ENCODE measurements at places on chromosomes 4 and X.

- DNase-seq: no peak
Observed at GRCh38 chr4:17490575-17491059, 21.3 kb downstream of the QDPR start.

GRCh38 chr4:25666031-25666630 is 10.5 kb downstream of the SLC34A2 start:
- no peak for DNase-seq

GRCh38 chrX:63740382-63740781 is 44.6 kb downstream of the ARHGEF9 start:
- DNase-seq: no peak

DNA sequence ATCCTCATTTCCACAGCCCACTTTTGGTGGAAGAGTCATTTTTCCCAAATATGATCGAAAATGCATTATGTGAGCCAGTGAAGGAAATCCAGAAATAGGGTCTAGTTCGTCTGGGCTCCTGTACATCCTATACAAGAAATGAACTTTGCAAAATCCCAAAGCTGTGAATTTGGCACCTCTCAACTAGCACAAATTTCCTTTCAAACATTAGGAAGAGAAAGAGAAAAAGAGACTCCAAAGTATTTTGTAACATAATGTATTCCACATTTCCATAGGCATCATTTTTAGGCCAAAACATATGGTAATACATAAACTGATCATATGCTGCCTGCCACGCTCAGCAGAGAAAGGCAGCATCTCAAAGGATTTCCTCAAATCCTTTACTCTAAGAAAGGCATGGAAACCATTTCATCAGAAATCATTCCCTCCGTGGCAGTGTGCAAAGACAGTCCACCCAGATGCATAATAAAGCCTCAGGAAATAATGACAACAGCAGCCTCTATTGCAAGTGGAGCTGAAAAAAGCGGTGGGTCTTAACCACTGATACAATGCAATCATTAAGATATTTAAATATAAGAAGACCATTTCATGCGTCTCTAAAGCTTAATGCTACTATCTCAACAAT is 56.8 kb downstream of the ANOS1 start:
- no peak for DNase-seq

GRCh38 chr4:150070464-150071170 is 7.6 kb upstream of the DCLK2 start:
- no peak for DNase-seq

DNA sequence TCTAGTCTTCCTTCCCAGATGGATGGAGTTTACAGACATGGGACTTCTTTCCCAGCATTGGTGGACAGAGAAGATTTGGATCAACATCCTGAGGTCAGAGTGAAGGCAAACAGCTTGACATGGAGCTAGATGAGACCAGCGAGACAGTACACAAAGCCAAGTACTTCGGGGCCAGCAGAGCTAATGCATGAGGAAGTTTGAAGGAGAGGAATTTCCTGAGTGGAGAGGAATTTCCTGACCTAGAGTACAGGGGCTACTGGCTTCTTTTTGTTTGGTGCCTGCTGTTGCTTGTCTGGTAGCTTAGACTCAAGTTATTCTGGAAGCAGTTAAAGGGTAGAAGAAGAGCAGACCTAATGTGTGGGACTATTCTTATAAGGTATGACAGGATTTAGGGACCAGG is 69.1 kb upstream of the EOLA2 start:
- DNase-seq: no peak

DNA sequence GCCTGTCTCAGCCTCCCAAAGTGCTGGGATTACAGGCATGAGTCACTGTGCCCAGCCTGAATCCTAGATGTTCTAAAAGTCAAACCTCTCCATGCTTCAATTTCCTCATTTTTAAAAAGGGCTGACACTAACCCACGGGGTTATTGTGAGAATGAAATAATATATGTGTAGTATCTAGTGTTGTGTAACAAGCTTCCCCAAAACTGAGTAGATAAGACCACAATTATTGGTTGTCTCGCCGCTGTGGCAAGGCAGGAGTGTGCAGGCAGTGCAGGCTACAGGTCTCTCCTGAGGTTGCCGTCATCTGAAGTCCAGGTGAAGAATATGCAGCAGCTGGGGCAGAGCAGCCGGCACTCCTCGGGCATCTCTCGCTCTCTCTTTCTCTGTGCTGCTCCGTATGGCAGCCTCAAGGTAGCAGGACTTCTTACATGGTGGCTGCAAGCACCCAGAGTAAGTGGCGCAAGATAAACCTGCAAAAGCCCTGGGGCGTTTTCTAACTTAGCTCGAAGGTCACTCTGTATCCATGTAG is 30.9 kb downstream of the RAB33B start:
- no peak for DNase-seq

DNA sequence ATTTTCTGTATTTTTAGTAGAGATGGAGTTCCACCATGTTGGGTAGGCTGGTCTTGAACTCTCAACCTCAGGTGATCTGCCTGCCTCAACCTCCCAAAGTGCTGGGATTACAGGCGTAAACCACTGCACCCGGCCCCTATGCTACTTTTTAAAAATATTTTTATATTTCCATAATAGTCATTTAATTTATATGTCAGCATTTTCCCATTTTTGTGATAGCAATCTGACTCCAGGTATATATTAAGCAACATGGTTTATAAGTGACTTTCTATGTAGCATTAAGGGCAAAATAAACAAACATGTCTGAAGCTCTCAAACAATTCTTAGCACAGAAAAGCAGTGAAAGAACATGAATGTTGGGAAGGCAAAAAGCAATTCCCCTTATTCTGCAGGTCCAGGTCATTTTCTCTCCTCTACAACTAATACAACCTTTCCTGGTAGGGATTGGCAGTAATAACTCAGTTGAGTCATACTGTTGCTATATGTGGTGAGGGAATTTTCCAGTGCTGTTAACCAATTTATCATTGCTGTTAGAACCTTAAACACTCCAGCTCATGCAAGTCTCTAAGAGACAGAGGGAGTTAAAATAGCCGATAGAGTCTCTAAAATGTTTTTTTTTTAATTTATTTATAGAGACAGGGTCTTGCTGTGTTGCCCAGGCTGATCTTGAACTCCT is 24.0 kb downstream of the SMIM14 start:
- DNase-seq: no peak

GRCh38 chr4:94332983-94333590 is 9.5 kb downstream of the HPGDS start:
- DNase-seq: no peak

DNA sequence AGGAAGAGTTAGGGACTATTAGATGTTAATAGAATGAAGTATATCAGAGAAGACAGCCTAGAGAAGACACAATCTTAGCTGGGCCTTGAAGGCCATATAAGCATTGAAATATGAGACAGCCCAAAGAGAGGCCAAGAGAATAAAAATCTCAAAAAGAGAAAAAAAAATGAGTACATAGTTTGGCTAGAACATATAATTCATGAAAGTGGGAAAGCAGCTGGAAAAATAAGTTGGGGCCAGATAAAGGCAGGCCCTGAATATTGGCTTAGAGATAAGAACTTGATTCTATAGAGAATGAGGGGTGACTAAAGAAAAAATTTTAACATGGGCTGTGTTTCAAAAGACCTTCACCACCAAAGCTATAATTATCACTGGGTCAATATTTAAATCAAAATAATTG is 7.4 kb upstream of the UTP3 start:
- no peak for DNase-seq

- no peak for DNase-seq
Observed at GRCh38 chrX:13569479-13570260, at the start of gene EGFL6. EGFL6 (plus strand) TSS chrX:13569601; CDS start chrX:13569862, 261 bp downstream.

DNA sequence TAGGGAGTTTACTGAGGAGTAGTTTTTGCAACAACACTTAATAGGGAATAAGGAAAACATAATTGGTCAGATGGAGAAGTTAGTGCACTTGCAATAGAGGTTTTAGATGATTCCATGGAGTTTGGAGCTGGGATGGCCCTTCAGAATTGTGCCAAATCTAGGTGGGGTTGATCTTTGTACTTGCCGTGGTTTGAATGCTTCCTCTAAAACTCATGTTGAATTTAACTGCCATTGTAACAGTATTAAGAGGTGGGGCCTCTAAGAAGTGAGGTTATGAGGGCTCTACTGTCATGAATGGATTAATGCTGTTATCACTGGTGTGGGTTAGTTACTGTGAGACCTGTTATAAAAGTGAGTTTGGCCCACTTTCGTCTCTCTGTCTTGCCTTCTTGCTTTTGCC is 94.4 kb upstream of the BOD1L1 start:
- DNase-seq: no peak

GRCh38 chr4:92060333-92060732 is 243.4 kb upstream of the GRID2 start:
- DNase-seq: no peak

GRCh38 chr4:2761035-2761923 is 5.1 kb upstream of the TNIP2 start:
- DNase-seq: no peak
